ENCODE measurements at places on chromosomes 2 and 18. TPM values are rescaled to one million over a fixed set of nuclear protein-coding genes. Genes with fewer than 3 reads are reported as not detected.

The KCNIP3 gene
- 0.11 TPM for total RNA-seq

The ATF2 gene
- total RNA-seq, result 40.9 TPM

The CDH2 gene
- 0.26 TPM for total RNA-seq

The GPR155 gene
- 1.1 TPM for total RNA-seq

The LIMS3 gene
- total RNA-seq, result 17.3 TPM

The STAMBP gene
- 15.3 TPM for total RNA-seq

The INHBB gene
- total RNA-seq, result 32.7 TPM

The ABCB11 gene
- not detected for total RNA-seq

The MRPS5 gene
- 45.0 TPM for total RNA-seq

The ANKRD62 gene
- under 0.01 TPM for total RNA-seq
